Thoracic aorta (tissue), 2 donors: ENCODE measurements at places on chromosomes 11 and 22.

DNA sequence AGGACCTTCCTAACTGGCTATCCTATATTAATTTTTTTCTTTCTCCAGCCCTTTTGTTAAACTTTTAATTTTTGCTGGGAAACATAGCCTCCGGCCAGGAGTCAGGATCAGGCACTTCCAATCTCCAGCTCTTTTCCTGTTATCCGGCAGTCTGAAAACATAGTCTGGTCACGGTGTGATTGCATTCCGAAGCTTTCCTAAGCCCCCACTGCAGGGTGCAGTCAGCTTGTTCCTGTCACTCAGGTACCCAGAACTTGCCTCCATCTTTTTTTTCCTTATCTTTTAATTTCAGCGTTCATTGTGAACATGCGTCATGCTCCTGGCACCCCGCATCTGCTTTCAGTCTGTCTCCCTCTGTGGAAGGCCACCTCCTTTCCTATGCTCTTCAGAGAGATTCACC, 59.4 kb downstream of the GRK3 start:
- no peak for DNase-seq

- DNase-seq = no peak
These were observed 2091.9 kb downstream of the LRRC4C start for GRCh38 chr11:39367534-39367933.

DNA sequence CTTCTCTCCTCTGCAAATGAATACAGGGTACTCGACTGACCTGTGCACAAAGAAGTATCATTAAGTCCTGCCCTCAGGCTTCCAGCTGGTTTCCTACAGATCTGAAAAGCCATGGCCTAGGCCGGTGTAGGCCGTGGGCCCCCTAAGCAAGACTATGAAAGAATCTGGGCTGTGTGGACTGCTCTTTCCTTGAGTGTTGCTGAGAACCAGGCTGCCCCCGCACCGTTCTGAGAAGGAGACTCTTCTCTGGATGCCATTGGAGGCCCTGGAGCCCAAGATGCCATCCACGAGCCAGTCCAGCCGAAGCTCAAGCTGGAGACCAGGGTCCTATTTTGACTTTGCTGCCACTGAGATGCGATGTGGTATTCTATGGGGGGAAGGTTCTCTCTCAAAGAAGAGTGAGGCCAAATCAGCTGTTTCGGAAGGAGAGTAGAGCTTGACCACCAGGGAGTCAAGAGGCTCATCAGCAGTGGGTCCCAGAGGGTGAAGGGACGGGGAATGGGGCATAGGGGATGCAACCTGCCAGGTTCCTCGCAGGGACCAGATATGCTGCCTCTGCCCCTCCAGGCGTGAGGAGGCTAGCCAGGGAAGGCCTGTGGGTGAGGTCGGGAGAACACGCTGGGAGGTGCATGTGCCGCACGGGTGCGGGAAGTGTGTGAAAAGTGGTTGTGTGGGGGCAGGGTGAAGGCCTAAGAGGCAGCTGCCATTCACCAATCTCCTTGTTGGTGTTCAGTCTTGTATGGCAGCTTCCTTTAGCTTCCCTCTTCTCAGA, 96.4 kb upstream of the B3GAT1 start:
- no peak for DNase-seq

- DNase-seq = no peak
These were observed 19.0 kb downstream of the SEC14L3 start for GRCh38 chr22:30452861-30453260.

DNA sequence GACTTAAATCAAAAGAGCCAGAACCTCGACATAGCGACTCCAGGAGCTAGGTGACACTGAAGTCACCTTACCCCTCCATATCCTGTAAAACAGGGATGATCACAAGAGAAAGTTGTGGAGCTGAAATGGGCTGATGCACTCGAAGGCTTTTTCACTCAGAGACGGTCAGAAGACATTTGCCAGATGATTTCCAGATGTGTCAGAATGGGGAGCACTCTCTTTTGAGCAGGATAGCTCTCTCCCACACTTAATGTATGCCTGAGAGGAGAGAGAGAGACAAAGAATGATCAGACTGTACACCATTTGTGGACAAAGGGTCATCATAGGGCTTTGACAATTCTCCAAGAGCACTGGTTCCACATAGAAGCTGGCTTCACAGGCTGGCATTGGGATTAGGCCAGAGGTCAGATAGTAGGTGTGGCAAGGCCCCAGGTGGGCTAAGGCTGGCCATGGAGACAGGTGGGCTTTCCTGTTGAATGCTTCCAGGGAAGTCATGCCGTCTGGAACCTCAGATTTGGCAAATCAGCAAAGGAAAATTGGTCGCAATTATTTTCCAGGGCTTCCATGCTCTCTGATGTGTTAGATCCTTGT, 42.3 kb upstream of the ETS1 start:
- no peak for DNase-seq

- no peak for DNase-seq
These were observed 130.8 kb downstream of the TRIM29 start for GRCh38 chr11:120007144-120007543.

DNA sequence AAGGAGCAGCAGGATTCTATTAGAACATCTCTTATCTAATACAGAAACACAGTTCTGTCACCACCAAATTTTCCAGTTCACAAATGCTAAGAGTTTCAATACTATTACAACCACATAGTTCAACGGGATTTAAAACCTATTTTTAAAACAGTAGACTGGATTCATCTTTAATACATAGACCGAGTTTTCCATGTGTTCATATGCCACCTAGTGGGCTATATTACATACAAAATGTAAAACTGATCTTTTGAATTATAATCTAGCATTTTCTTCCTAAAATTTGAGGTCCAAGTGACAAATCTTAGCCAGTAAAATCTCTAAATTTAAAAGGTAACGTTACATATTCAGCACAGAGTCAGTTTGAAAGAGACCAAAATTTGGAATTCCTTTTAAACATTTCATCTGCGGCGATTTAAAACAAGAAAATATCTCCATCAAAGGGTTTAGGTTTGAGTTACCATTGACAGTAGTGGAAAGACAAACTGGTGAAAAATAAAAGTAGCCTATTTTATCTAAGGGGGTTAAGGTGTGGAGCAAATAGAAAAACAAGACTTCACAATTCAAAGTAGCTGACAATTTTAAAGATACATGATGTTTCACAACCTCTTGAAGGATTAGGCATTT, 269.3 kb upstream of the MPPED2 start:
- no peak for DNase-seq

- DNase-seq = no peak
These were observed 19.9 kb upstream of the BBOX1 start for GRCh38 chr11:27020751-27021150.

DNA sequence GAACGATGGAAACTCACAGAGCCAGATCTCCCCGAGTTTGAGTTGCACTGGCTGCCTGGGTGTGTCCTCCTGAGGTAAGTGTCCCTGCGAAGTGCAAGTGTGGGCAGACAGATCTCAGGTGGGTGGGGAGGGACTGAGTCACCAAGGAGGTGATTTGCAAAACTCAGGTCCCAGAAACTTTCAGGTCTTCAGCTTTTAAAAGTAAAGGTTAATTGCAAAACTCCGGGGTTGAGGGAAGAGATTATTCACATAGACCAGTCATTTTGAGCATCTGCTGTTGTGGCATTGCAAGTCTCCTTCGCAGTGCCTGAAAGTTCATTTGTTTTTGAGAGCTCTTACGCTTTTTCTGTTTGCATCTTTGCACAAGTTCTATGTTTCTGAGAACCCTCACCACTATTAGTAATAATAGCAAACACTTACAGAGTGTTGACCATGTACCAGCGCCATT, 7.1 kb downstream of the CD44 start:
- no peak for DNase-seq

DNA sequence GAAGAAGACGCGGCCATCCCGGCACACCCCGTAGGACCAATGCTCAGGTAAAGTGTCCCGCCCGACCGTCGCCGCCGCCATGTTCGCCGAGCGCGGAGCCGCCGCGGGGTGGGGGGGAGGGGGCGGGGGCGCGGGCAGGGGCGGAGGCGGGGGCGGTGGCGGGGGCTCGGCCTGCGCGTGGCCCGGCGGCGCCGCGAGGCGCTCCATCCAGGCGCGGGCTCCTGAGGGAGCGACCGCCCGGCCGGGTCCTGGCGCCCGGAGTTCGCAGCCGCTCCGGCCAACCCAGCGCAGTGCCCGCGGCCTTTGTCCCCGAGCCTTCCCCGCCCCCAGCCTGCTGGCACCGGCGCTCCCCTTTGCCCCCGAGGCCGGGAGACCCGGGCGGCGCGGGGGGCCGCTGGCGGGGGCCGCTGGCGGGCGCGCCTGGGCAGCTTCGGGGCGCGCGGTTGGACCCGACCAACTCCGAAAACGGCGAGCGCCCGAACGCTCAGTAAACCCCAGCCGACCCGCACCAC, at the start of gene PLEKHA7:
Gene PLEKHA7, minus strand, starts transcription at position 94 of the 512 bp plus-strand sequence. Its CDS starts 13 bp downstream, at position 81.
- no peak for DNase-seq

- no peak for DNase-seq
These were observed 14.4 kb downstream of the MUC15 start for GRCh38 chr11:26557666-26558065.

DNA sequence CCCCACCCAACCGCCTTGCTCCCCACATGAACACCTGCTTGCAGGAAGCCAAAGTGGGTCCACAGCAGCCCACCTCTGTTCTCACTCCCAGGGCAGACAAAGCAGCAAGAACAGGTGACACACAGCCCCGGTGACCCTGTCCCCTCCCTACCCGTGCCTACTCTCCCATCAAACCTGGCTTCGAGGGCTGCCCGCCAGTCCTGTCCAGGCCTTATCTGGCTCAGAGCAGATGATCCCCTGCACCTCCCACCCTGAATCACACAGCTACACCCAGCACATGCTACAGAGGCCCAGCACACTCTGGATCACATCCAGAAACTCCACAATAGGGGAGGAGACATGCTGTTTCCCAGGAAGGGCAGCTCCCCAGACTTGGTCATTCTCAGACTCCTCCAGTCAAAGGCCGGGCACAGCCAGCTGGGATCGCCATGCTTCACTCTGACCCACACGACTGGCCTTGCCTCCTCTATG, 6.2 kb upstream of the RGL4 start:
- DNase-seq = no peak

- DNase-seq = no peak
These were observed 61.0 kb downstream of the TEAD1 start for GRCh38 chr11:12735262-12735661.

DNA sequence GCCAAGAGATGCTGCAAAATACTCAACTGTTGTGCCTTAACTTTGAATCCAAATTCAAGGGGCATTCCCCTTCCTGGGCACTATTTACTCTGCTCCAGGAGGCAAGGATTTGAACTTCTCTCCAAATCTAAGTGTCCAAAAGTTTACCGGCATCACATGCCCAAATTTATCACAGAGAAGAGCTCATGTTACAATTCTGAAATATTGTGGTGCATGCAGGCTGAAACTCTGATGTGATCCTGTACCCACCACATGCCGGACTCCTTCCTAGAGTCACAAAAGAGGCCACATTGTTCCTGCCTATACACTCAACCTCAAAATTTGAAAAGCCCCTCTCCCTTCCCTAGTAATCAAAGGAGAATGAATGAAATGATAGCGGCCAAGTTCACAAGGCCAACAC, 1.3 kb downstream of the TRAF6 start:
- DNase-seq = no peak

GRCh38 chr11:5712507-5712906, 22.9 kb downstream of the TRIM22 start:
- no peak for DNase-seq

DNA sequence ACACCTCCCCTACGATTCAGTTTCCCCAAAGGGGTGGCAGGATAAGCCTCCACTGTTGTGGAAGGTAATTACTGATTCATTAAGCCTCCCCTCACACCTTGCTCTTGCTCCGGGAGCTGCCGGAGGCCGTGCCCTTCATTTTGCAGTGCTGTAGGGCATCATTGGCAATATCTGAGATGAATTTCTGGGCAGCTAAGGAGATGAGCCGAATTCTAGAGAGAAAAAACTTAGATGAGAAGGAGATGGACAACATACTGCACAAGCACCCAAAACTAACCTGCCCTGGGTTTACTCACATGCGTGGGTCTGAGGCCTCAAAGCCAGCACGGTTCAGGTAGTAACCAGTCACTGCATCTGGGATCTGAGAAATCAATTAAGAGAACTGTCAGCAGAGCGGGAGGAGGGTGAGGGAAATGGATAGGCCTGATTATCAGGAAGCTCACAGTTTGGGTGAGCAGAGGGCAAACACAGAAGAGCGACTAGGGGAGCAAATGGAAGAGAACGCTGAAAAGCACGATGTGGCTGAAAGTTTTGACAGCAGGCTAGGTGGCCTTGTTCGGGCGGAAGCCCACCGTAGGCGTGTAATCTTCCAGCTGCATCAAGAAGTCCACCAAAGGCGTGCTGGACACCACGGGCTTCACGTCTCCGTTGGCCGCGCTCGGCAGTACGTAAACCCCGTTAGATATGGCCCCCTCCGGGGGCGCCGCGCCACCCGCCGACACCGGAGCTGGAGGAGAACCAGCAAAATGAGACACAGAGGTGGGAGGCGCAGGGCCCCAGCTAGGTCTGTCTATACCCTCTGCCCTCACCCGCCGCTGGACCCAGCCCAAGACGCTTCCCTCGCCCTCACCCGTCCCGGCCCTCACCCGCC, 689 bp downstream of the TAF10 start:
- DNase-seq = no peak

DNA sequence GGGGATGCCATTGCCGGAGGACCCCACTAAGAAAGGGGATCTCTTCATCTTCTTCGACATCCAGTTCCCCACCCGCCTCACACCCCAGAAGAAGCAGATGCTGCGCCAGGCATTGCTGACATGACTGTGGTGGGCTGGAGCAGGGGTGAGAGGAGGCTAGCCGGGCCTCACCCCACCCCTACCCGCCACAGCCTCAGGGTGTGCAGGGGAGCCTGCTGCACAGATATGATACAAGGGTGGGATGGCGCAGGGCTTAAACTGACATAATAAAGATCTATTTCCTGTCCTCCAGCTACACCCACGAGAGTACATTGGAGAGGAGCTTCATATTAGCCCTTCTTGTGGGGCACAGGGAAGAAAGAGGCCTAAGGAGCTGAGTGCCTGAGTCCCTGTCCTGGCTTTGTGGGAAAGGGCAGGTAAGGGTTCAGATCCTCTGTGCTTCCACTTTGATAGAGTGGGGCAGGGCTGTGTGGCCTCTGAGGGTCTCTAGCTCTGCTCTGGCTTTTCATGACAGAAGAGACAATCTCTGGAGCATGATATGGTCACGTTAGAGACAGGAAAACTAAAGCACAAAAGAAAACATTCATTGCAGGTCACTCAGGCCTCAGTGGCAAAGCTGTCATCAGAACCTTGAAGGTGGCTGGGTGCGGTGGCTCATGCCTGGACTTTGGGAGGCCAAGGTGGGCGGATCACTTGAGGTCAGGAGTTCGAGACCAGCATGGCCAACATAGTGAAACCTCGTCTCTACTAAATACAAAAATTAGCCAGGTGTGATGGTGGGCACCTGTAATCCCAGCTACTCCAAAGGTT, 12.4 kb downstream of the UCP2 start:
- no peak for DNase-seq

- DNase-seq = no peak
These were observed 1.2 kb downstream of the SIK3 start for GRCh38 chr11:117097014-117097388.

DNA sequence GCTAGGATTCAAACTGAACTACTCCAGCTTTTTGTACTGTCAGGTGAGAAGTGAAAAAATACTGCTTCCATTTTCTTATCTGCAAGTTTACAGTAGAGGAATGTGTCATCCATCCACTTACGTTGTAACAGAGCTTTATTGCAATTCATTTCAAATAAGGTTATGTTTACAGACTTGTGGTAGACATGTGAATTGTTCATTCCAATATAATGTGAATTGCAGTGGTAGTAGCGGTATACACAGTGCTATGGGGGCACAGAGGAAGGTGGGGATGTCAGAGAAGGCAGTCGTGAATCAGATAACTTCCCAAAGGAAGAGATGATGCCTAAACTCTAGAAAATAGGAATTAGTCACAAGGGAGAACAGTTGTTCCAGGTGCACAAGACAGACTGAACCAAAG, 42.5 kb downstream of the CEP57 start:
- DNase-seq = no peak
